ENCODE measurements at places on chromosomes 2 and 18.

GRCh38 chr2:153557211-153557610, 78.6 kb upstream of the RPRM start:
- DNase-seq = no peak

DNA sequence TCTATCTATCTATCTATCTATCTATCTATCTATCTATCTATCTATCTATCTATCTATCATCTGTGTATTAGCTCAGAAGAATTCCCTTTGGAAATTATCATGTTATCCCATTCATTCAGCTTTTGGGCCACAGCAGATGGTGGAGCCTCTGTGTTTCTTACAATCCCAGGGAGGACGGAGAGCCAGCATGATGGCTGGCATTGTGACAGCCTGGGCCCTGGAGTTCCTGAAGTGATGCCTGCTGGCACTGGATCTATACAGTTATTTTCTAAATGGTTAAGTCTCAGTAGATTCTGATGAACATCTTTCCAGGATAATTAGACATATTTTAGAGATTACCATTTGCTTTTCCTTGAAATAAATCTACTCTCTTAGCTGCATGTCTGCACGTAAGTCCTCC, 385.4 kb upstream of the NXPH2 start:
- DNase-seq = no peak

- no peak for DNase-seq
Measured at GRCh38 chr2:215338883-215339679, 27.2 kb downstream of the ATIC start.

GRCh38 chr2:111688482-111688881, 195.5 kb downstream of the ANAPC1 start:
- no peak for DNase-seq

GRCh38 chr2:64000630-64001381, 18.4 kb downstream of the VPS54 start:
- no peak for DNase-seq

DNA sequence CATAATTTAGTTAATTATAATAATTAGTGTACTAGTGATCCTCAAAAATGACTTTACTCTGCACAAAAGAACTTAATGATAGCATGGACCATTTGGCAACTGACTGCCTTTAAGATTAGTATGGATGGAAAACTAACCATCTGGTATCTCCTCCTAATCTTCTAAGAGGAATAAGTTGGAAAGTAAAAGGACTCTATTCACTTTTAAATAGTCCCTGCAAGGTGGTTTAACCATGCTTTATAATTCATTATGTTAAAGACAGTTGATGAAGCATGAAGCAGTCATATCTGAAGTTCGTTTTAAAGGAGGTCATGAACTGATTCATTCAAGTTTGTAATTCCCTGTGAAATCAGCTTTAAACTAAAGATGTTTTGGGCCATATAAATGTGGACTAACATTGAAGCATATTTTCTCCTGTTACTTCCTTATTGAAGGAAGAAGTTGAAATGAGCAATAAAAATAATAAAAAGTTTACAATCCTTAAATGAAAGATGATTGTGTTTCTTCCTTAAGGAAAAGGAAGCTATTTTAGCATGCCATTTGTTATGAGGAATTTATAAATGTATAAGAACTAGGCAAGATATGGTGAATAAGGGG, 446.0 kb downstream of the XIRP2 start:
- DNase-seq = no peak

DNA sequence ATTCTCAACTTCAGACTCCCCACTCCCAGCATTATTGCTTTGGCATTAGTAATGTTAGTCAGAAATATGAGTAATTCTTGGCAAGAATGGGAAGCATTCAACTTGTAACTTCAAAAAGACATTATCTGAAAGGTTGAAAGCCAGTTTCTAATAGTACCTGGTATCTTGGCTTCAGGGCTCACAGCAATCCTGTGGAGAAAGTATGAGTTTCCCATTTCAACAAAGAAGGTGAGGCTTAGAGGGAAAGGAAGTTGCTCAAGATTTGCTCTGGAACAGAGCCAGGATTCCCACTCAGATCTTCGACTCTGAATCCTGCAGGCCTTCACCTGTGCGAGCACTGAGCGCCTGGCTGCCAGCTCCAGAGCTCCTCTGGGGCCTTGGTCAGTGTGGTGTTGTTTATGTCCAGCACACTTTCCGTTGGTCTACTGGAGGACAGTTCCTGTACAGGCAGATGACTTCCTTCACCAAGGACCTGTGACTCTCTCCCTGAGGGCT, 136.1 kb downstream of the MCFD2 start:
- peak; percentile 22 for DNase-seq

DNA sequence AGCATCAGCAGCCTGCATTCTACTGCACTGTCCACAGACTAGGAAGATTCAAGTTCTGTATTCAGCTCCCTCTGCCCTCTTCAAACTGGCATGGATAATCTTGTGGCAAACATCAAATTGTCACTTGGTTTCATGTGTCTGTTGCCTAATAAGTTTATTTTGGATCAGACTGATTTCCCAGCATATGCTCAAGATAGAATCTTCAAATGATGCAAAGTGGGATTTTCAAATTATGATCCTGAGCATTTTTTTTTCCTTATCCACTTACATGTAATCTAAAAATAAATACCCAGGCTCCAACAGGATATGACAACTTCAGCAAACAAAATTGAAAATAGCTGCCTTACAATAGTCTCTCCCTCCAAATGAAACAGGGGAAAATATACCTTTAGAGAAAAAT, 160.9 kb upstream of the VRK2 start:
- no peak for DNase-seq

DNA sequence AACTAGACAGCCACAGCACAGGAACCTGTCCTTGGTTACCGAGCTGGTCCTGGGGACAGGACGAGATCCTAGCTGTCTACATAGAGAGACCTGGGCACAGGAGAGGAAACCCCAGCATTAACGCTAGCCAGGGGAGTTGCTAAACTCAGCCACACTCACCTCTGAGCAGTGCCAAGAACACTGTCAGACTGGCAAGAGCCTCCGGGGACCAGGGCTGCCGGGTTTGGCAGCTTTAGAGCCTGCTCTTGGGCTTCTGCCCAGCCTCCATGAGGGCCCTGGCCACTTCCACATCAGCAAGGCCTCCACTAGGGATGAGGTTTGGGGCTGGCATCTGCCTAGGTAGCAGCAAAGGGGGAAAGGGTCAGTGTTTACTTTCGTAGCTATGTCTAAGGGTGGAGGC, 6.7 kb downstream of the TMBIM1 start:
- DNase-seq = no peak

- no peak for DNase-seq
Measured at GRCh38 chr18:45026162-45026561, 345.5 kb downstream of the SETBP1 start.

GRCh38 chr18:55477860-55478581, 110.0 kb downstream of the TCF4 start:
- DNase-seq = peak; percentile 20

DNA sequence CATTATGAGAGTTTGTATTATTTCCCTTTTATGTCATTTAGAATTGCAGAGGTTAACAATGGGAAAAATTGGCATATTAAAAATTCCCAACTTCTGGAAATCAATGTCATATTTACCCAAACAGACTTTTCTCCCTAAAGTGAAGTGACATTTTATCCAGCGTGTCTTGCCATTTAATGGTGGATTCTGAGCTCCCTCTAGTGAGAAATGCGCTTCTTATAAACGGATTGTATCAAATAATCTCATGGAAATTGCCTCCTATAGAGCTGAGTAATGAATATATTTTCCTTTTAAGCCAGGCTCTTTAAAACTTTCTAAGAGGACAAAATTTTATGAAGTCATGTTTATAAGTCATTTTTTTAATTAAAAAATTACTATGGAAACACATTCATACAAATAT, 5.7 kb upstream of the GCFC2 start:
- peak; percentile 19 for DNase-seq

- no peak for DNase-seq
Measured at GRCh38 chr18:46693996-46694395, 37.0 kb upstream of the LOXHD1 start.

- DNase-seq = peak; percentile 74
Measured at GRCh38 chr18:61602836-61603235, 269.6 kb downstream of the CDH20 start.

DNA sequence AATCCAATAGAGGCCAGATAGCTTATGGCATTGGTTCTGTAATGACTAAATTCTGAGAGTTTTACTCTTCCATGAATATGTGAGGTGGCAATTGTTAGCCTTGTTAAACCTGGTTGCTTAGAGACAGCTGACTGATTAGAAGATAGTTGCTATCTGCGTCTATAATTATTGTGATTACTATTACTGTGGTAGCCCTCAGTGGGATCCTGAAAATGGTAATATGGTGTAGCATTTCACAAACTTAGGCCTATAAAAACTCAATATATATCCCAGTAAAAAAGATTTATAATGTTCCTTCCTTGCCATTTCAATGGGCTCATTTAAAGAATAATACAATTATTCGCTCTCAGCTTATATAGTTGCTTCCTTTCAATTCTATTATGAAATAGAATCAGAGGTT, 405.8 kb upstream of the CDH2 start:
- no peak for DNase-seq

- no peak for DNase-seq
Measured at GRCh38 chr2:172377408-172377807, 50.0 kb upstream of the ITGA6 start.

DNA sequence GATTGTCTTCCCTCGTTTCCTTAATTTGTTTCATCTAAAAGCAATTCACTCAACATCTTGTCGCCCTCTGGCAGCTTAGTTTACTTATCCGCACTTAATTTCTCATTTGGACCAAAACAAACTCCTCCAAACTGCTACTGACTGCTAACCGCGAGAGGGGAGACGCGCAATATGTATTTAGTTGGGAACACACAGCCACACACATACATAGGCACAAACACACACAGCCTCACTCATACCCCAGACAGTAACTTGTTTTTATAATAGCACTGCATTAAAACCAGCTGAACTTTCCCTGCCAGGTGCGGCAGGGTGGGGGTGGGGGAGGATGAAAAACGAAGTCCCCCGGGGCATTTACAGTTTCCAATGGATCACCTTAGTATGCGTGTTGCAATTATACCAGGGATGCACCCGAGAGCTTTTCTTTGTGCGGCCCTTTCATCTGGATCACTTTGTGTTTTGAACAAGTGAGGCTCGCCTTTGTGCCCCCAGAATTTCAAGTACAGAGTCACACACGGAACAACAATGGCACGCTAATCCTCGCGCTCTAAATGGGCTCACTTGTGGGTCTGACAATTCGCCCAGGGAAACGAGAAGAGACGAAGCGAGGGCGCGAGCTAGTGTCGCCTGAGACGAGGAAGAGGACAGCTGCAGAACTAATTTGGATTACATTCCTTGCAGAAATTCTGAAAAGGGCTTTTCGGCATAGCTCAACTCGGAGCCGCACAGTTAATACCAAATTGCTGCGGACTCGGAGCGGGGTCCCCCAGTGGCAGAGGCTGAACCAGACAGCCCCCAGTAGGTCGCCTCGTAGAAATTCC, 2.4 kb downstream of the ERBB4 start:
- no peak for DNase-seq

DNA sequence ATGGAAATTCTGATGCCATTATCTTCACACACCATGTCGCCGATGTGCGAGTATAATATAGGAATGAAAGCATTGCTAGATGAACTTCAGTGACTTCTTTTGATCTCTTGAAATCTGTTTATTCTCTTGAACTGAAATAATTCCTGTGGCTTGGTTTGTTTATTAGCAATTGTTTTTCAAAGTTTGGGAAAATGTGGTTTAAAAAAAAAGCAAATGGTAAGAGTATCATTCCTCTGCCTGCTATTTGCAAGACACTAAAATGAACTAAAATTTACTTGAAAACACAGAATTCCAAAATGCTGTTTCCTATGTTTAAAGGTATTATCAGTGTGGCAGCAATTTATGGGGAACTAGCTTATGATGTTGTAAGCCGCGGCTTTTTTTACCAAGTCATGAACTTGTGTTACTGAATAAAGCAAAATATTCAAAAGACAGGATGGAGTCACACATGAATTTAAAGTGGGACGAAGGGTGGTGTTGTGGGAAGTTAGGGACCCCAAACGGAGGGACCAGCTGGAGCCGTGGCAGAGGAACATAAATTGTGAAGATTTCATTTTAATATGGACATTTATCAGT, 96.4 kb downstream of the COLEC12 start:
- no peak for DNase-seq

GRCh38 chr18:75777630-75778029, 350.1 kb upstream of the SMIM21 start:
- DNase-seq = no peak

GRCh38 chr2:2568411-2568810, 237.3 kb upstream of the MYT1L start:
- no peak for DNase-seq

- DNase-seq = no peak
Measured at GRCh38 chr2:175880-176820, 87.7 kb downstream of the SH3YL1 start.

DNA sequence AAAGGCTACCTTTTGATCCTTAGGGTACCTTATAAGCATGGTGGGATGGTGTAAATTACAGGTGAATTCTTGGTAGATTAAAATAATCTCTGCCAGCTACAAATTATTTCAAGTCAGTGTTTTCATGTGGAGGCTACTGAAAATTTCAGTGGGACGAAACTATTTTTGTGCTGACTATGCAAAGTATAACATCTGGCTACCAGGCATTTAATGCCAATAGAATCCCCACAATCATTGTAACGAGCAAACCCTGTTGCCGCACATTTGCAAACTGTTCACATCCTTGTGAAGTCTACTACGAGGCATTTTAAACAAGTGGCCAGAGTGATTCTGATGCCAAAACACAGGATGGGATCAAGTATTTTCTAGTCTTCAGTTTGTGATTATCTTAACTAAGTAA, 48.1 kb upstream of the SDC1 start:
- no peak for DNase-seq

DNA sequence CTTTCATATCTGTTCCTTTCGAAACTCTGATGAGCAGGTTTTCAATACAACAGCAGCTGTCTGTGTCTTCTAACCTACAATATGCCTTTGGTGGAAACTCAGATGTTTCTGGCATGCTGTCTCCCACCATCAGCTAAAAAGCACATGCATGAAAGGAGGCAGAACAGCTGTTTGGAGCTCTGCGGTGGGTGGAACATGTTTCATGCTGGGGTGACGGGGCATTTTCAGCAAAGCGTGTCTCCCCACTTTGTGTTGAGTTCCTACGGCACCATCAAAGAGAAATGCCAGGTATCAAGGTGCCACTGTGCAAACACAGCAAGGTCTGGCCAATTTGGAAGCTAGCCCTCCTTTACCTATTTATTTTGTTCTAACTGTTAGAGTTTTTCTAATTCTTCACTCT, 290.1 kb downstream of the CLIP4 start:
- no peak for DNase-seq

GRCh38 chr18:37578886-37579513, 13.4 kb upstream of the CELF4 start:
- DNase-seq = peak; percentile 11

GRCh38 chr2:111100765-111101162, 19.9 kb upstream of the BCL2L11 start:
- peak; percentile 30 for DNase-seq

GRCh38 chr2:178241844-178242551, 47.7 kb downstream of the OSBPL6 start:
- peak; percentile 90 for DNase-seq

DNA sequence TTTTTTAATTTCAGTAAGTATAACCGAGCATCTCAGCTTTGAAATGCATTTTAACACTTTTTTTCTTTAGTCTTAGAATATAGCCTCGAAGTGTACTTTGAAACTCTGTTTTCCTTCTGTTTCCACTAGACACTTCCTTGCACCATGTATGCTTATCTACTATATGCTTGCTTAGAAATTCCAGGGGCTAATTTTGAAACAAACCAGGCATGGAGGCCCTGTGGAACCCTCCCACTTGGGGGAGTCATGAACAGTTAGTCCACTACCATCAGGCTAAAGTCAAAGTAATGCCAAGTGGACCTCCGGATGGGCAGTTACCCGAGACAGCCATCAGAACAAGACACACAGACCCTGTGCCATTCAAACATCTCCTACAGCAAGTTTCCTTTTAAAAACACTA, 120.3 kb downstream of the LCLAT1 start:
- no peak for DNase-seq

Data from fibroblast of skin of scalp (primary cell).